ENCODE measurements at places on chromosomes 11 and 22.

- DNase-seq: no peak
Measured at GRCh38 chr22:46557736-46558480, 20.5 kb upstream of the CELSR1 start.

GRCh38 chr22:17810570-17811116, 36.4 kb upstream of the BID start:
- DNase-seq: no peak

- no peak for DNase-seq
Measured at GRCh38 chr11:30006876-30007275, 10.0 kb downstream of the KCNA4 start.

- DNase-seq: no peak
Measured at GRCh38 chr11:65151331-65151899, 17.1 kb upstream of the SYVN1 start.

- no peak for DNase-seq
Measured at GRCh38 chr11:11370255-11370961, 17.4 kb upstream of the CSNK2A3 start.

GRCh38 chr11:82906931-82907330, 5.4 kb downstream of the DDIAS start:
- DNase-seq: no peak

- DNase-seq: no peak
Measured at GRCh38 chr11:36333897-36334296, 37.8 kb downstream of the PRR5L start.

GRCh38 chr11:32847511-32847910, 17.8 kb downstream of the PRRG4 start:
- DNase-seq: no peak

DNA sequence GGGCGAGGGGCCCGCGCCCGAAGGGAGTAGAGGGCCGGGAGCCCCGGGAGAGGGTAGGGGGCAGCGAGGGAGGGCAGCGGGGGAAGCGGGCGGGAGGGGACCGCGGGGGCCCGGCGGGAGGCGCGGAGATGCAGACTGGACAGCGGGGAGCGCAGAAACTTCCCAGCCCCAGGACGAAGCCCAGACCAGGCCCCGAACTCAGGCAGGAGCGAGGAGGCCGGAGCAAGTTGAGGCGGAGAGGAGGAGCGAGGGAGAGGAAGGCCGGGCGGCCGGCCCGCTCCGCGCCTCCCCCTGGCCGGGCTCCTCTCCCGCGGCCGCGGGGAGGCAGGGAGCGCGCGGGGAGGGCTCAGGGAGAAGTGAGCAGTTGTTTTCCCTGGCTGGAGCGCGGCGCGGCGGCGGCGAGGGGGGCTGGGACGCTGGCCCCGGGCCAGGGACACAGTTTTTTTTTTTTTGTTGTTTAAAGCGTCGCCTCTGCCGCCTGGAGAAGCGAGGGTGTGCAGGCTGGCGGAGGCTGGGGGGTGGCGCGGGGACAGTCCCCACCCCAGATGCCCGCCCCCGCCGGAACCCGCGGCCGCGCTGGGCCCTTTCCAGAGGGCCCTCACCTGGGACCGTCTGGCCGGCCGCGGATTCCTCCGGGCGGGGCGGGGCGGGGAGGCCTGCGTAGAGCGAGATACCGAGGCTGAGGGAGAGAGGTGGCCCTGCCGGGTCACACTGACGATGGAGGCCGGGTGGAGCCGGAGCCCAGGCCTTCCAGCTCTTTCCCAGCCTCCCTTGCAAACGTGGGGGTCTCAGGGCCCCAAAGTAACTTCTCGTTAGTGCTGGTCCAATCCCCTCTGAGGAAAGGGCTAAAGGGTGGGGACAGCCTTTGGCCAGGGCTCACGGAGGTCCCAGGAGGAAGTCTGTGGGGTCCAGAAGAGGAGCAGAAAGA, at the start of gene LTBP3:
LTBP3 (minus strand) TSS at position 358 of the 928 bp plus-strand sequence. CDS start 400 bp downstream, outside the sequence.
- peak; percentile 47 for DNase-seq

- DNase-seq: no peak
Measured at GRCh38 chr11:109247071-109247470, 174.9 kb upstream of the C11orf87 start.

GRCh38 chr11:107076832-107077231, 58.6 kb upstream of the GUCY1A2 start:
- no peak for DNase-seq

DNA sequence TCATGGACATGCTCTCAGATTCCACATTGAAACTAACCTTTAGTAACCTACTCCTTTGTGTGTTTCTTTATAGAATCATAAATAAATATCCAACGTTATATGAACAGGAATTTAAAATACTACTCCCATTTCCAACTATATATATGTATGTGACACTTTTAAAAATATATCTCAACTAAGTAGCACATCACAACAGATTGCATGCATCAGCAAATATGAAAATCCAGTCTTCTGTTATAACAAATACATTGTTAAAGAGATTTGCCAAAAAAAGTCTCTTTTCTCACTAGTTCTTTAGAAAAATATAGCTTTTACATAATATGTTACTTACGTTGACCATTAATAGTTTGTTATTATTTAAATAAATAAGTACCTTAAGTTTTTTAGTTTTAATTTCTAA, 1608.6 kb upstream of the RAG2 start:
- DNase-seq: no peak

DNA sequence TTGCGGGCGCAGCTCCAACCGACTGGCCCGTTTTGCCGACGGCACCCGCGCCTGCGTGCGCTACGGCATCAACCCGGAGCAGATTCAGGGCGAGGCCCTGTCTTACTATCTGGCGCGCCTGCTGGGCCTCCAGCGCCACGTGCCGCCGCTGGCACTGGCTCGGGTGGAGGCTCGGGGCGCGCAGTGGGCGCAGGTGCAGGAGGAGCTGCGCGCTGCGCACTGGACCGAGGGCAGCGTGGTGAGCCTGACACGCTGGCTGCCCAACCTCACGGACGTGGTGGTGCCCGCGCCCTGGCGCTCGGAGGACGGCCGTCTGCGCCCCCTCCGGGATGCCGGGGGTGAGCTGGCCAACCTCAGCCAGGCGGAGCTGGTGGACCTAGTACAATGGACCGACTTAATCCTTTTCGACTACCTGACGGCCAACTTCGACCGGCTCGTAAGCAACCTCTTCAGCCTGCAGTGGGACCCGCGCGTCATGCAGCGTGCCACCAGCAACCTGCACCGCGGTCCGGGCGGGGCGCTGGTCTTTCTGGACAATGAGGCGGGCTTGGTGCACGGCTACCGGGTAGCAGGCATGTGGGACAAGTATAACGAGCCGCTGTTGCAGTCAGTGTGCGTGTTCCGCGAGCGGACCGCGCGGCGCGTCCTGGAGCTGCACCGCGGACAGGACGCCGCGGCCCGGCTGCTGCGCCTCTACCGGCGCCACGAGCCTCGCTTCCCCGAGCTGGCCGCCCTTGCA, 1.0 kb downstream of the FJX1 start:
- peak; percentile 43 for DNase-seq

GRCh38 chr11:3946455-3947017, 91.1 kb downstream of the STIM1 start:
- DNase-seq: no peak

DNA sequence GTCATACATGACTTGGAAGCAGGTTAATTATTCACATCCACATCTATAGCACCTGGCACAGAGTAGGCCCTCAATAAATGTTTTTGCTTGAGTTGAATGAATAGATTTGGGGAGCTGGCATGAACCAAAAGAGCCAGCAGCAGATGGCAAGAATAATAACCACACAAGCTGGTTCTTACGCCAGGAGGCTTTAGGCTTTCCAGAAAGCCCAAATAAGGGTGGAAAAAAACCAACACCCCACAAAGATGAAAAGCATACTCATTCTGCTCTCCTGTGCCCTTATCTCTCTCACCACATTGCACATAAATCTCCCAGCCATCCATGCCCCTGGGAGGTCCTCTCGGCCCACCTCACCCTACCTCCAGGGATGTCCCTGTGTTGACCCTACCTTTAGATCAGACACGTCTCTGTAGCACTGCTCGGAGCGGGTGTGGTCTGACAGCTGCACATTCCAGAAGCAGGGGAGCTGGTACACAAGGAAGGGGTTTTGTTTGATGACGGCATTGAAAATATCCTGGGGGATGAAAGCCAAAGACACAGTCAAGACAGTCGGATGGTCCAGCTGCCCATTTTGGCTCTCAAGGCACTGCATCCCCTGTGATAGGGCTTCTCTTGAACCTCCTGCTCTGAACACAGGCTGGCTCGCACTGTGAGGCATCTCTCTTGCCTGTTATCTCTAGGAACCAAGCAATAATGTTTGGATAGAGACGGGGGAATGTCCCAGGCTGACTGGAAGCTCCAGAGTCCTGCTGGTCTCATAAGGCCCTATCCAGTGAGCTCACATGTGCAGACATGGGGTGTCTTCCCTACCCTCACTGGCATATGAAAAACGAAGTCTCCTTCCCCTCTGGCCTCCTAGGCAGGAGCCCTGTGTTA, 323.6 kb upstream of the SYN3 start:
- DNase-seq: no peak

- DNase-seq: no peak
Measured at GRCh38 chr22:18987765-18988164, 51.7 kb upstream of the PRODH start.

DNA sequence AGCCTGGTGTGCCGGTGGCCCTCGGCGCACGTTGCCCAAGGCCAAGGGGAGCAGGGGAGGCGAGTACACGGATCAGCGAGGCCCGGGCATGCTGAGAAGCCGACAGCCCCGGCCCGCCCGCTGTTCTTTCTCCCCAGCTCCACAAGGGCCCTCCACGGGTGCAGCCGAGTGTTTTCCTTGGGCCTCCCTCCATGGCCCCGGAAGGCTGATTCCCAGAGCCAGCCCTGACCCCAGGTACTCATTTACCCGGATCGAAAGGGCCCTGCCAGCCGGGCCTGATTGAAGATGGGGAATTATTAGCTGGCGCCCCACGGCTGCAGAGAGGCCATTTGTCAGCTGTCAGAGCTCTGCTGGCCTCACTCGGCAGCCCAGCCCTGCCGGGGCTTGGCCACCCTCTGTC, 53.1 kb downstream of the WNT7B start:
- peak; percentile 67 for DNase-seq

All from progenitor cell of endocrine pancreas (in vitro differentiated cells).